ENCODE measurements at places on chromosomes 5 and 9.

DNA sequence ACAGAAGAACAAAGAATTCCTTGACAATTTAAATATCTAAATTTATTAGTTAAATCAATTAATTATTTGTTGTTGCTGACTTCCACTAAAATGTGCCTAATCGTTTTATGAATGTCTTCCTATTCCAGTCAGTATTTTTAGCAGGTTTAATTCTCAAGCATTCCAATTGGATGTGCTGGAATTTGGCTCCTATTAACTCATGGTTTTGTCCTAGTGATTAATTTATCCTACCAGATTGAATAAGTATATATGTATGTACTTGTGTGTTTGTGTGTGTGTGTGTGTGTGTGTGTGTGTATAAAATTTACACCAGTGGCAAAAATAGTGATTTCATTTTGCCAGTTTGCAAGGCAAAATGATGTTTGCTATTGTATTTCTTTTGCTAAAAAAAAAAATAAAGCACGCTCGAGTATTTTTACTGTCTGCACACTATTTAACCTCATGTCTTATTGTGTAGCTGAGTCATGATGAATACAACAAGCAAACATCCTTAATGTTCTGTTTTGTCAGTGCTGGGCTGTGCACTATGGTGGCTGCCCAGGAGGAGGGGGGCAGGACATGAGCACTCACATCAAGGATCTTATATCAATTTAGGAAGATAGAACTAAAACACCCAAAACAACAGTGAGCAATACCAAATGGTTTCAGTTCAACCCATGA is 375.5 kb downstream of the PDE4D start:
- DNase-seq = no peak

DNA sequence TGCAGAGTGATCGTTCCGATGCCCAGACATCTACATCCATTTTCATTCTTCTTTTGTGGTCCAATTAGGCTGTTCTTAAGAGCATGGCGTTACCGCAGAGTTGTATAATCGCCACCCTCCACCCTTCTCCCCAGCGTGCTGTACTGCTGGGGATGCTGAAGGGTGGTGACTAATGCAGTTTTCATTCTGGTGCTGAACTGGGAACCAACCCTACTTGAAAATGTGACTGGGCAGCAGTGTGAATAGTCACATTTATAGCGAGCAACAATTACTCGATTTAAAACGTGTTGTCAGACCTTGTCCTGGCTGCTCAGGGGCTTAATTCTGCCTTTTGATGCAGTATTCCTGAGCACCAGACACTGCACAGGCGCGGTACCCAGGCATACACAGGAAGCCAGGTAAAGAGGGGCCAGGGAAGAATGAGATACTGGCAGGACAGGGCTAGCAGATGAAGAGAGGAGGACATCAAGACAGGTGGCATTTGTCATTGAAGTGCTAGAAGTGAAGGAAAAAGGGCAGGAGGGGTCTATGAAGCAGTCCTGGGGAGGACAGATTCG is 719 bp upstream of the ISCA1 start:
- DNase-seq = peak; percentile 43

DNA sequence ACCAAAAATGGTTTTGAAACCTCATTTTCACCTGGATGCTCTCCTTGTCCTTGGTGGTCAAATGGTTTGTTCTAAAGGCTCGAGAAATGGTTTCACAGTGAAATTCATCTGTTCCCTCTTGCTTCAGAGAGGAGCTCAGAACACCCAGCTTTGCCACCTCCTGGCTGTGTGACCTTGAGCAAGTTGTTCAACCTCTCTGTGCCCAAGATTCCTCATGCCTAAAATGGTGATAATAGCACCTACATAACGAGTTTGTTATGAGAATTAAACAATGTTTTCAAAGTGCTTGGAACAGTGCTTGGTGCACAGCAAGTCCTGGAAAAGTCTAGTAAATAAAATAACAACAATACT is 6.5 kb upstream of the GADD45G start:
- DNase-seq = no peak

GRCh38 chr9:123865226-123866000 is 64.5 kb downstream of the DENND1A start:
- DNase-seq = no peak

GRCh38 chr5:157581901-157582300 is 6.3 kb upstream of the ADAM19 start:
- no peak for DNase-seq

DNA sequence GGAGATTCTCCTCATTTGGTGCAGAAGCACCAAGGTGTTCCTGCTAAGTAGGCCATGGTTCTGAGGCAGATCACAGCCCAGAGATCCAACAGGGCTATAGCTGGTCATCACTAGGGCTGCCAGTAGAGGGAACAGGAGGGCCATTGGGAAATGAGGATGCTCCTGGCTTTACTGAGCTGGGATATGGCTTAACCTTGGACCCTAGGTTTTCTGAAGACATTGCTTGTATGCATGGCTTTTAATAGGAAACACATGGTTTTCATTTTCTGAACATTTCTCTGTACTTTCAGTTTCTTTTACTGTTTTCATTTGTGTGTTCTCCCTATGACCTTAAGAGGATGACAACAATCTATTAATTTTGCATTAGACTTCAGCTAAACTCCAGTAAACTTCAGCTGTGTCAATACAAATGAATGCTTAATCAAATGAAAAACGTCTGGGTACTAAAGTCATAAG is at the start of gene IFNW1:
Gene IFNW1, minus strand, starts transcription at position 406 of the 456 bp plus-strand sequence. Its CDS starts 262 bp downstream, at position 144.
- DNase-seq = no peak

GRCh38 chr9:83476513-83476912 is 61.7 kb downstream of the FRMD3 start:
- DNase-seq = no peak

GRCh38 chr9:98625728-98626127 is 83.0 kb downstream of the GABBR2 start:
- no peak for DNase-seq

DNA sequence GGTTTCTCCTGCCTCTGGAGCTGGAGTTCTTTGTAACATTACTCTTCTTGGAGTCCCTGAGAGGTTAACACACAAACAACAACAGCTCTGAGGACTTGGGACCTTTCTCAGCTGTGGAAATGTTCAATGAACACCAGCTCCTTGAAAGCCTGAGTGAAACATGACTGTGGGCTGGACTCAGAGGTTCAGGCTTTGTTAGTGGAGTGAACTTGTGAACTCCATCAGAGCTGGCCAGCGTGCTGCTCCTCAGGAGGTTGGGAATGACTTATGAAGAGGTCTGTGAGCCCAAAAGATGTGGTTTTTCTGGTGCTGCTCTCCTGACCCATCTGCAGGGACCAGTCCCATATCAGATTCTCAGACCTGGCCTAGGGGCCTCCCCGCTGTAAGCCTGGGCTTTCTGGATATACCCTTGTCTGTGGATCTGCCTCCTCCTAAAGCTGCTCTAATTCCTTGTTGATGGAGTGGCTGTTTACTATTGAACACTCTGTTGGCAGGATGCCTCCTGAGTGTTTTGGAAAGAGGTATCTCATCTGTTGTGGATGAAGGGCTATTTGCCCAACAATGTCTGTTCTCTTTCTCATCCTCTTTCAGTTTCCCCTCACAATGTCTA is 170.0 kb upstream of the GDNF start:
- no peak for DNase-seq

DNA sequence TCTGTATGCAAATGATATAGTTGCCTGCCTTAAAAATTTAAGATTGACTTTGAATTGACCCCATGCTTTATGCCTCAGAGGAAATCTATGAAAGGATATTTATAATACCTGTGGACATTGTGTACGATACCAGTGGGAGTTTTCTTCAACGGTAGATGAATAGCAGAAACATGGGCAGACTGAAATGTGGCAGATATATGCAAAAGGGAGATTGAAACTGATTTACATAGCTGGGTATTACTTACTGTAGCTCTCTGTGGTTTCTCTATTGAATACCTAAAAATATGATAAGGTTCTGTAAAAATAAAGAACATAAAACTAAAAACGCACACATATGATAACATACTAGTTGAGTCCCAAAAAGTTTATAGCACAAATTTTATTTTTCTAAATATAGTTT is 345.2 kb upstream of the PCSK5 start:
- DNase-seq = no peak

DNA sequence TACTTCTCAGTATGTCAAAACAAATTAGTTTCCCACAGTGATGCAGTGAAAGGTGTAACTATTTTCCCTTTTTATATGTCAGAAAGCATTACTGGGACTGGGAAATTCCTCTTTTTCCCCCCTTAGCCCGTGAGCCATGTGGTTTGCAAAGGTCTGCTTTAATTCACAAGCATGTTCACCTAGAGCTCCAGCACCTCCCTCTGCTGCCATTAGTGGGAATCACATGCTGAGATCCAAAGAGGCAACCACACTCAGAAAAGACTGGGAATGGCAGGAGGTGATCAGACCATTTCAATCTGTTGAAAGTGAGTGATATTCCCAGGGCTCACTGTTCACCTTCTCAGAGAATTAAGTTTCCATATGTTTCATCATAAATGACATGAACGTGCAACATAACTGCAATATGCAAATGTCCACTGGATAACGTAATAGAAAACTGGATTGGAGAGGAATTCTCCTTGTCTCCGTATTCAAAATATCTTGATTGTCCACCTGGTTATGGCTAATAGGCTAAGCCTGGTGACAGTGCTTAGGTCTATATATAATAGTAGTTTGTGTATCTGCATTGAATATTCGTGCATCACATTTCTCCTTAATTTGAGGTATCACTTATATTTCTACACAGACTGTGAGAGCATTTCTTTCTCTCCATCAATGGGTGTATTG is 703.5 kb upstream of the WWC1 start:
- no peak for DNase-seq
